SIG-M5 (cell line): ENCODE measurements at places on chromosomes 13 and 19.

DNA sequence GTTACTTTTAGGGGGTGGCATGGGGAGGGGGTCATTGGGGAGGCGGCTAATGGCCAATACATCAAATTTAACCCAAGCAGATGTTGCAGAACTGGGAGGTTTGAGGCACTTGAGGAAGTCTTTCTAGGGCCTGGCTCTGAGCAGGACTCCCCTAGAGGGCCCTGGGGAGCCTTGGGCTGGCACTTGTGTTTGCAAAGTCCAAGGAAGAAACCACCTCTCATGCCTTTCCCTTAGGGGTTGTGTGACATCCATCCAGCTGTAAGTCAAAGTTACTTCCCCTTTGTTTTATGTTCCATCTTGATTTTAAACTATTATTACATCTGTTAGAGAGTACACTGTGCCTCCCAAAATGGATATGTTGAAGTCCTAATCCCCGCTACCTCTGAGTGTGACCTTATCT lies 159.9 kb downstream of the KATNAL1 start:
- DNase-seq: no peak

DNA sequence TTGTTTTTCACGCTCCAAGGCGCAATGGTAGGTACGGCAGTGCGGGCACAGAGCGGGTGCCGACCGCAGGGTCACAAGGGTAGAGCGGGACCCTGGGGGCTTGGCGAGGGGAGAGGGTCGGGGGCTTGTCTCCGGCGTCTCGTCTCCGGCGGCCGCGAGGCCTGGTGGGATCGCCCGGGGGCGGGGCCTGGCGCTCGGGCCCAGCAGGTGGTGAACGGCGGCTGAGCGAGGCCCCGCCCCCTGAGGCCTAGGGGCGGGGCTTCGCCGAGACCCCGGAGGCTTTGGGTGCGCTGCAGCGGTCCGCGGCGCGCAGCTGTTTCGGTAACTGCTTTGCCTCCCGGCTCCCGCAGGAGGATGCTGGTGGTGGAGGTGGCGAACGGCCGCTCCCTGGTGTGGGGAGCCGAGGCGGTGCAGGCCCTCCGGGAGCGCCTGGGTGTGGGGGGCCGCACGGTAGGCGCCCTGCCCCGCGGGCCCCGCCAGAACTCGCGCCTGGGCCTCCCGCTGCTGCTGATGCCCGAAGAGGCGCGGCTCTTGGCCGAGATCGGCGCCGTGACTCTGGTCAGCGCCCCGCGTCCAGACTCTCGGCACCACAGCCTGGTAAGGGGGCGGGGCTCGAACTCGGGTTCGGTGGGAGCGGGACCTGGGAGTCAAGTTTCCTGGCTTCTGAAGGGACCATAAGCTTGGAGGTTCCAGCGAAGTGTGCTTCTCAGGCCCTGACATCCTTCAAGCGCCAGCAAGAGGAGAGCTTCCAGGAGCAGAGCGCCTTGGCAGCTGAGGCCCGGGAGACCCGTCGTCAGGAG lies at the start of gene TSEN34:
Gene TSEN34, plus strand, starts transcription at position 298 of the 800 bp plus-strand sequence. Its CDS starts 57 bp downstream, at position 355.
- DNase-seq: no peak

GRCh38 chr19:6876748-6877147 lies 10.6 kb upstream of the ADGRE1 start:
- no peak for DNase-seq

GRCh38 chr19:13984875-13985741 lies 21.0 kb downstream of the RFX1 start:
- DNase-seq: no peak

GRCh38 chr19:35351411-35352176 lies 3.9 kb downstream of the FFAR1 start:
- DNase-seq: no peak

DNA sequence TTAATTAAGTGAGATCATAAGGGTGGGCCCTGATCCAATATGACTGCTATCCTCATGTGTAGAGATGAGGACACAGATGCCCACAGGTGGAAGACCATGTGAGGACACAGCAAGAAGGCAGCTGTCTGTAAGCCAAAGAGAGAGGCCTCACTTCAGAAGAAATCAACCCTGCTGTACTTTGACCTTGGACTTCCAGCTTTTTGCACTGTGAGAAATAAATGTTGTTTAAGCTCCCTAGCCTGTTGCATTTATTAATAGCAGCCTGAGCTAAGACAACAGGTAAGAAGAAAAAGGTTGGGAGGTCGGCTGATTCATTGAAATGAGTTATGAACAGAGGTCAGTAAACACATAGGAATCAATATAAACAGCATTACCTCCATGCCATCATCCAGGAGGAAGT lies 14.8 kb downstream of the PARP4 start:
- DNase-seq: no peak

- no peak for DNase-seq
Observed at GRCh38 chr13:45775401-45775963, 73.4 kb downstream of the CBY2 start.
